Stromal cell of bone marrow (primary cell): ENCODE measurements at places on chromosomes 7 and 10.

DNA sequence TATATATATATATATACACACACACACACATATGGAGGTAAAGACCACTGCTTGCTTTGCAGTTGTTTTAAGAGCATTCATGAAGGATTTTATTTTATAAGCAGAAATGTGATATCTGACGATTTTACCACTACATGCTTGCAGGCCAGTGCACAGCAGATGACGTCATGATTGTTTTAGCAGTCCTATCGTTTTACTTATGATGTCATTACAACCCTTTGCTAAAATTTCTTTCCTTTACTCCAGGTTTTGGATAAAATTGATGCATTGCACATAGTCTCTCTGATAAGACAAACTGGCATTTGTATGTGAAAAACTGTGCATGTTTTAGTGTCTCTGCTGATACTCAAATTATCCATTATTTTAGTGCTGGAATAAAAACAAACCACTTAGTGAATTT, 9.2 kb downstream of the EGFR start:
- no peak for DNase-seq

- no peak for DNase-seq
Observed at GRCh38 chr7:77537136-77537777, at the start of gene PTPN12. Gene PTPN12 (plus strand): TSS chr7:77537295. CDS start chr7:77537547, 252 bp downstream.

- DNase-seq, result no peak
Observed at GRCh38 chr10:86953747-86954680, 3.4 kb downstream of the MMRN2 start.

DNA sequence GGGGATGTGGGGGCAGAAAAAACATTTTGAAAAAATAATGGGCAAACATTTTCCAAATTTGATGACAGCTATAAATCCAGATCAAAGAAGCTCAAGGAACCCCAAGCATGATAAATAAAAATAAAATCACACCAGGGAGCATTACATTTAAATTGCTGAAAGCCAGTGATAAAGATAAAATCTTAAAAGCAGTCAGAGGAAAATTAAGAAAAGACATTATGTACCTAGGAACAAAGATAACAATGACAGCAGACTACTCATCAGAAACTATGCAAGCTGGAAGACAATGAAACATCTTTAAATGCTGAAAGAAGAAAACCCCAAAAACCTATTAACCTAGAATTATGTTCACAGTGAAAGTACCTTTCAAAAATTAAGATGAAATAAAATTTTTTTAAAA, 23.3 kb downstream of the NEUROG3 start:
- no peak for DNase-seq

DNA sequence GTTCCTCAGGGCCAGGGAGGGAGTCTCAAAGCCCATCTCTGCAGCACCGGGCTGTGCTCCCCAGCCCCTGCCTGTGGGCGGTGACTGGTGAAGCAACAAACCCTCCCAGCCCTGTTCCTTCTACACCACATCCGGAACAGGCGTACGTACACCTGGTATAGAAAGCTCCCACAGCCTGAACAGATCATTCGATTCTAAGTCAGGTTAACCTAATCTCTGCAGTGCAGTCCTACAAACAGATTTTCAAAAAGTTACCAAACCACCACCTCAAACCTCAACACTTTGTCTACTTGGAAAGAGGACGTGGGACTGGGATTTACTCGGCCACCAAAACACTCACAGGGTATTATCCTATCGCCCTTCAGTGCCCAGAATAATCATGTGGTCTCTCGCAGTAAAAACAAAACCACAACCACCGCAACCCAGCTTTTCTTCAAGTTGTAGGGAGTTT, 238.4 kb downstream of the DIP2C start:
- peak; percentile 15 for DNase-seq

DNA sequence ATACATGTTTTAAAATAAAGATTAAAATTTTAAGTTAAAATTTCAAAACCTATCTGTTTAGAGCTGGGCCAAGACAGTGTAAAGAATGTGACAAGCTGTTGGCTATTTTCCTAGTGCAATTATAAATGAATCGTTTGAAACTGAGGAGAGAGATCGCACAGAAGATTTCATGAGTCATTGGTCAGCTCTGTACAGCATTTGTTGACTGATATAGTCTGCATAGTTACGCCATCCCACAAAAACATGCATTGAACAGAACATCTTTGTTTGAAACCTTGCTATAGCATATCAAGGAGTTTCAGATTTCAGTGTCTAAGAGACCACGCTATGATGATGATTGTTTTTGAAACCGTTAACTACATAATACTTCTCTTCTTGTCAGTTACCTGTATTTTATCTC, 1.3 kb upstream of the C10orf67 start:
- DNase-seq, result peak; percentile 9

DNA sequence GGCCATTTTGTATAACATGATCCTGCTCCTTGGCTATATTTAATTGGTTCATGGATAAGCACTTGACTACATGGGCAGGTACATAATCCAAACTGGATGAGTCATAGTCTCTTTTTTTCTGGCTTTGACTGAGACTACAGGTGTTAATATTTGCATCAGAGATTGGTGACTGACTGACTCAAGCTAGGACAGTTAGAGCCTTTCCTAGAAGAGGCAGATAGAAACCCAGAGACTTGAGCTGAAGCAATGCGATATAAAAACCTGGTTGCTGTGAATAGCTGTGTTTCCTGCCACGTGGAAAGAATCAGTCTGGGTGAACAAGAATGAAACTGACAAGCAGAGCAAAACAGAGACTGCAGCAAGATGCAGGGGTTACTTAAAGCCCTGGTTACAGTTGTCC, 81.0 kb downstream of the SAMD9 start:
- DNase-seq, result no peak

GRCh38 chr7:131219312-131220041, 108.2 kb upstream of the MKLN1 start:
- no peak for DNase-seq

DNA sequence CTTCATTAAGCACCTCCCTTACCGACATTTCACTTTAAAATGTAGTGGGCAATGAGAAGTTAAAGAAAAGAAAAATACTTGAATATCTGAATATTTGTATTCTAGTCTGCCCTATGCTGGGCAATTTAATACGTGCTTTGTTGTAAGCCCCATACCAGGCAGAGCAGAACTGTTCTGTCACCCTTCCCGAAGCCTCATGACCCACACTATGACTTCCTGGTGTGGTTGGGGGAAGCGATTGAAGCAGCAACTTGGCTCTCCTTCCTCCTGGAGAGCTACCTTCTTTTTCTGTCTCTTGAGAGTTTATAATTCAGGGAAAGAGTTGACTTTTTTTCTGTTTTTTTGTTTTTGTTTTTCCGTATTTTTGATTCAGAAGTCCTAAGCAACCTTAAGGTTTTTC, 243.7 kb downstream of the INHBA start:
- DNase-seq, result no peak

- DNase-seq, result no peak
Observed at GRCh38 chr10:1739751-1740150, 2.4 kb upstream of the ADARB2 start.

GRCh38 chr7:2018569-2019460, 213.9 kb downstream of the MAD1L1 start:
- DNase-seq, result peak; percentile 63

- DNase-seq, result no peak
Observed at GRCh38 chr10:50981385-50981784, 92.9 kb upstream of the PRKG1 start.

GRCh38 chr10:8628351-8628750, 573.9 kb downstream of the GATA3 start:
- no peak for DNase-seq

DNA sequence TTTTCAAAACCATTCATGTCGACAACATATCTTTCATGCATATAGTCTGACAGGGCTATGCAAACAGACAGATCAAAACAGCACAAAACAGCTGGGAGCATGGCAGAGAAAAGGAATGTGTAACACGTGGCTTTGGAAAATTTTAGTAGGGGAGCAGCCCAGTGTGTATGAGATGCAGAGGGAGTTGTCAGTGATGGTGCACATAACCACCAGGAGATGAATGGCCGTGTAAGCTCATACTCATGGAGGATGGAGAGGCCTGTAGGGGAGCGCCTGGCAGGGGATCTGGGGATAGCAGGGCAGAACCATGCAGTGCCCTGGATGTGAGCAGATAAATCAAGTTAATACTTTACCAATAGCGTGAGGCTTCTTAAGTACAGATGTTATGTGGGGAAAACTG, 45.7 kb downstream of the RHOBTB1 start:
- DNase-seq, result no peak
